ENCODE measurements at places on chromosomes 1 and 21.

GRCh38 chr1:48967318-48967717, 190.6 kb upstream of the BEND5 start:
- no peak for DNase-seq

- no peak for DNase-seq
These were observed 713.8 kb downstream of the KCNT2 start for GRCh38 chr1:195894411-195894810.

GRCh38 chr1:203603940-203604591, 22.6 kb upstream of the ATP2B4 start:
- no peak for DNase-seq

DNA sequence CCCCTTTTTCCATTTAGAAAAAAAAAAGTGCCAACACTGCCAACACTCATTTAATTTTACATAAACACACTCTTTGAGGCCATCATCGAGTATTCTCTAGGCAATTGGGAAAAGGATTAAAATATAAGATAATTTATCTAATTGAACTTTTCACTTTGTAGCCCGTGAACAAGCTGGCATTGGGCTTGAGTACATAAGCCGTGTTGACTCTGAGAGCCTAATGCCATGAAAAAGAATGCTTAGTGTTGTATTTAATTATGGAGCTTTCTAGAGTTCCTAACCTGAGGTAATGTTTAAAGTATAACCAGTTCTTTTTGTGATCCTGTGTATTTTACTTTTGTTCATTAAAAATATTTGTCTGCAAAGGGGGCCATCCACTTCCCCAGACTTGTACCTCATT, 193.8 kb downstream of the LYPLAL1 start:
- no peak for DNase-seq

- no peak for DNase-seq
These were observed 95.3 kb upstream of the DPH5 start for GRCh38 chr1:101120868-101121267.

- no peak for DNase-seq
These were observed 45.0 kb downstream of the EVI5 start for GRCh38 chr1:92739669-92740524.

DNA sequence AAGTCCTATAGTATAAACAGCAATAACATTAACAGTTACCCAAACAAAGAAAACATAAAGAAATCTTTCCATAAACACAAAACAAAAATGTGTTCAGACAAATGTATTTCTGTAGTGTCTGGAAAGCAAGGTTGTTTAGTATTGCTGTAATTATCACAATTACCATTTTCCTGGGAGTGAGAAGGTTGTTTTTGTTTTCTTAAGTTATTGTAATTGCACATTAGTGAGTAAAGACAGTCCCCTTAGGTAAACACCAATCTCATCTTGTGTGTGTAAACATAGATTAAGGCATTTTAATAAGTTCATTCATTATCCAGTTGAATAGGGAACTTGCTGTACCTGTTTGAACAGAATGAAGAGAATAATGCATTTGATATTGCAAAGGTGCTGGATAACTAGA, 356.9 kb upstream of the ADGRL4 start:
- DNase-seq = no peak

- no peak for DNase-seq
These were observed 16.6 kb downstream of the MYOG start for GRCh38 chr1:203069030-203069747.

DNA sequence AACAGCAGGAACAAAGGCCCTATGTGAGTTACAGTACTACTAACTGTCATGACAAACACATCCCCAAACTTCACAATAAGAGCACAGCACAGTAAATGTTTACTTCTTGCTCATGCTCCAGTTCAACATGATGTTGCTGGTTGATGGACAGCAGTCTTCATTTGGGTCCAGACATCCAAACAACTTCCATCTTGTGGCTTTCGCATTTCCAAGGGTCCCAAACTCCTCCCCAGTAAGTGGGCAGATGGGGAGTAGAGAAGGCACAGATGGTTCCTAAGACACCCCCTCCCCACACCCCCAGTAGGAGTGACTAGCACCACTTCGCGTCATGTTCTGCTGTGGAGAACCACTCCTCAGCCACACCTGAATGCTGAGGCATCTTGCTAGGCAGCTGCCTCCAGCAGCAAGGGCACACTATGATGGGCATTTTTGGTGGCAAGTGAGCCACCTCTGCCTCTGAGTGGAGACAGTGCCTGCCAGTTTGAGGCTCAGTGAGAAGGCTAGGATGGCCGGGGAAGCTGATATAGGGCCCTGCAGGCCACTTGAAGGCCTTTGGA, 32.7 kb upstream of the CD2 start:
- no peak for DNase-seq

DNA sequence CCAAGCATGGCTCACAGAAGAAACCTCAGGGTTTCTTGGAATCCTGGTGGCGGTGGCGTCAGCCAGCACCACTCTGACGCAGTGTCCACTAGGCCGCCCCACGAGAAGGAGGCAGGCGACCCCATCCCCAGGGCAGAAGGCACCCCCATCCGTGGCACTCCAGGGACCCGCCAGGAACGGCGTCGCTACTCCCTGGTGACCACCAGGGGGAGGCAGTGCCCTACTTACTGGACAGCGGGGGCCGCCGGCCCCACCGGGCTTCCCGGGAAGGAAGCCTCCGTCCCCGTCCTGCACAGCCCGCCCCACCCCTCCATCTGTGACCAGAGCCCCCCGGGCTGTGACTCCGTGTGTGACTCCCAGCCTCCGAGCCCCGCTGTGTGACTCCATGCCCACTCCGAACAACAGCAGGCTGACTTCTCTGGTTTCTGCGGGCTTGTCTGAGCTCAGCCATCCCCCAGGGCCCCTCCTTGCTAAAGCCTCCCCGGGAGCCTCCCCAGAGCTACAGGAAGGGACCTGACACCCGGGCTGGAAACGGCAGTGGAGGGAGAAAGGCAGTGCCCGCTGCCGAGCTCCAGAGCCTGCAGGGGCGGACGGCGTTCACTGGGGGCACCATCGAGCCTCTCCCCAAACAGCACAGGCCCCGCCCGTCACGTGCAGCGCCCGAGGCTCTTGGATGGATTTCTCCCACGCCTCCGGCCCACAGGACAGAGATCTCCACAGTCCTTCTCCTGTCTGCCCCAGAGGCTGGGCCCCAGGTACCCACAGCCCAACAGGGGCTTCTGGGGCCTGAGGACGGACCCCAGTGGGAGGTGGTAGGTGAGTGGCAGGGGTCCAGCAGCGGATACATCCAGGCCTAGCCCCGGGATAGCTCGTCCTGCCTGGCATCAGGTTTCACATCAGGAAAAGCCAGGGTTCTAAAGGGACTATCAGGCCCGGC, 21.1 kb downstream of the KIF17 start:
- DNase-seq = peak; percentile 44

GRCh38 chr1:244968881-244969280, 104.5 kb upstream of the HNRNPU start:
- DNase-seq = no peak

GRCh38 chr1:229147072-229147471, 123.8 kb upstream of the RAB4A start:
- no peak for DNase-seq

DNA sequence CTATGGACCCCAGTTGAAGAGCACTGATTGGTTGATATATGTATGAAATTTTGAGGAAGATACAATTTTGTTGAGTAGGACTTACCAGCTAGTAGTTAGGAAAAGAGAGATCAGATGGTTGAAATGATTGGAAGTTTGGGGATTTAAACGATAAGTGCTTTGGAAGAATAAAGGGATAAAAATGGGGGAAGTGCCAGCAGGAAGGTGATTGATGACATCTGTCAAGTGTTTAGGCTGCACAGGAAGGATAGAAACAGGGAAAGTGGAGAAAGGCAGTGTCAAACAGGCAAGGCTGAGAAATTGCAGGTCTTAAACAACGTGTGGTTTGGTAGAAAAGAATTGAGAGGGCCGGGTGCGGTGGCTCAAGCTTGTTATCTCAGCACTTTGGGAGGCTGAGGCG, 22.3 kb downstream of the PDC start:
- DNase-seq = no peak

DNA sequence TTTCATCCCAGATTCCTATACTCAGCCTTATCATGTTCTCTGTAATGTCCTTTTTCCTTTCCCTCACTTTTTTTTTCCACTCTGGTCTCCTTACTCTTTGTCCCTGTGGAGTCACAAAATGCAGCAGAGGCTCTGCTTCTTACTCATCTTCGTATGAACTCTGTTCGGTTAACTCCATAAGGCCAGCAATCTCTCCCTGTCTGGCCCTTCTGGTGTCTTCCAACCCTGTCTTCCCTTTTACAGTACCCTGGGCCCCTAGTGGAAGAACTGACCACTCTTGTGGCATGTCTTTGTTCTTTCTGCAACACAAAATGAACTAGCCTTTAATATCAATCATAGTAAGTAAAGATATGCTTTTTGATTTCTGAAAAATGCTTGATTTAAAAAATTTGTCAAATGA, 7.1 kb downstream of the CD101 start:
- no peak for DNase-seq

DNA sequence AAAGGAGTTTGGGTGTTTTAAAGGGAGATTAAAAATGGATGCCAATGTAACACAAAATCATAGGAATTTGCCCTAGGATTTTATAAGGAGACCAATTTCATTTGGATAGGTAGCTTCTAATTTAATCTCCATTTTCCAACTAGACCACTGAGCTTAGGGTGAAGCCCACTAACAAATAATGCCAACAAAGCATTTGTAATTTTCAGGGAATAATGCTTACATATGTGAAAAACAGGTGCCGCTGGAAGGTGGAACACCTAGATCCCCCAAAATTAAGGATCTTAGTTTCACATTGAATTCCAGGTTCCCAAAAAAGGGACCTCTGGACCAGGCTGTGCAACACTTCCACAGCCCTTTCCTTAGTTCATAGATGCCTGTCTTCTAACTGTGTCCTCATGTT, 66.2 kb upstream of the B3GALT5 start:
- no peak for DNase-seq

DNA sequence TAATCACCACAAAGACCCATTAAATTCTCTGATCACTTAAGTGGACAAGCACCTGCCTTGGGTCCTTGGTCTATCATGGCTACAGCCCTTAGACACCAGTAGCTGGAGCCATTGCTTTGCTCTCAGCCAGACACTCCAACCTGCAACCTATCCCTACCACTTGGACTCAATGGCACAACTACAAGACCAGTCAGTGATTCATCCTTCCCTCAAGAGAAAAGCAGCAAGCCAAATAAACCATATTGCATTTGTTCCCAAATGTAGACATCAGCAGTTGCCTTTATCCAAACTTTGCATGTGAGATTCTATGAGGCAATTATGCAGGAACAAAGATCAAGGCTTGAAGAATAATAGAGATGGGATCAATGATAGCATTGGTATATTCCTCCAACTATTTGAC, 263.4 kb downstream of the HHIPL2 start:
- DNase-seq = no peak

DNA sequence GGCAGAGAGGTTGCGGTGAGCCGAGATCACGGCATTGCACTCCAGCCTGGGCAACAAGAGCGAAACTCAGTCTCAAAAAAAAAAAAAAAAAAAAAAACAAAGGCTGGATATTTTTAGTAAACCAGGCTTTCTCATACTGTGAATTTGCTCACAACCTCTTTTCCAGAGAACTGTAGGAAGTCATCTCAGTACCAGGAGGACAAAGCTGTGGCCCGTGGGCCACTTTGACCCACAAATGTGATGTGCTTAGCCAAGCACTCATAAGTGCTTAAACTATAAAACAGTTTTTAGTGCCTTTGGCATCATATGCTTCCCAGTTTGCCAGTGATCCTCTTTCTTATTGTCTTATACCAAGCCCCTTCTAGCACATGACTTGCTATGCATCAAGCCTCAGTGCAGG, 46.5 kb downstream of the RNF11 start:
- DNase-seq = no peak

DNA sequence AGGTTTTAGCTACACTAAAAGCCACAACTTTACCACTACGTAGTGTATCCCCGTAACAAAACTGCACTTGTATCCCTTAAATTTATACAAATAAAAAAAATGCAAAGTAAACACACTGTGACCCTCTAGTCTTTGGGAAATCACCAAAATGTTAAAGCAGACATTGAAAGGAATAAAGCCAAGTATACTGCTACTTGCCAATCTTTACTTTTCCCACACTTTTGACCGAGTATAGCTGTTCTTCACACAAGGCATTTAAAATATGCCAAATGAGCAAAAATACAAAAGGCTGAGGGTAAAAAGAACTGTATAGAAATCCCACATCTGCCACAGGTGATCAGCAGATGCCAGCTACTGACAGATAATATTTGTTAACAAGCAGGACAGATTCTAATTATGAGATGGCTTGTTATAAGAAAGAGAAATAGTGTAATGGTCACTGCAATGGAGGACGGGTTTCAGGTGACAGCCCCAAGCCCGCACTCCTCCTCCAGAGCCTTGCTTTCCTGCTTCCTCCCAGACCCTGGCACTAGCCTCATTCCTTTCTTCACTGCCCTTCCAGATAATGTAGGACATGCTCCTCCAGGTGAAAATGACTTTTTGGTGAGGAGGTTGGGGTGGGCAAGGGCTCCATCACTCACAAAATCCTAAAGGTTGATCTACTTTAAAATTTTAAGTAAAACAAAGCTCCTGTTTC, 18.1 kb downstream of the KCNT2 start:
- no peak for DNase-seq
